Activated T-cell treated with anti-CD3 and anti-CD28 coated beads for 48 hours (primary cell): ENCODE measurements at places on chromosomes 12 and 14.

- no peak for DNase-seq
These were observed 365.7 kb downstream of the FLRT2 start for GRCh38 chr14:85895603-85896002.

DNA sequence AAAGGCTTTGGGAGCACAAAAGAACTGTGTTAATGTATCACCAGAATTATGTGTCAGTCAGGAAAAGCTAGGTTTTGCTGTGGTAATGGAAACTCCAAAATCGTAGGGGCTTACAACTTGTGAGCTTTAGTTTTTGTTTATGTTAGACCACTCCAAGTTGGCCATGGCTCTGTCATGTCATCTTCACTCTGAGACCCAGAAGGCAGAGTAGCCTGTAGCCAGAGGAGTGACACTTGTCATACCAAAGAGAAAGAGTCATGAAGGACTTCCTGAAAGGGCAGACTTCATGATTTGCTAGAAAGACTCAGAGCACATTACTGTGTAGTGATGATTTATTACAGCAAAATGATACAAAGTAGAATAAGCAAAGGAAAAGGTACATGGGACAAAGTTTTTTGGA is 133.6 kb upstream of the SSTR1 start:
- DNase-seq: no peak

DNA sequence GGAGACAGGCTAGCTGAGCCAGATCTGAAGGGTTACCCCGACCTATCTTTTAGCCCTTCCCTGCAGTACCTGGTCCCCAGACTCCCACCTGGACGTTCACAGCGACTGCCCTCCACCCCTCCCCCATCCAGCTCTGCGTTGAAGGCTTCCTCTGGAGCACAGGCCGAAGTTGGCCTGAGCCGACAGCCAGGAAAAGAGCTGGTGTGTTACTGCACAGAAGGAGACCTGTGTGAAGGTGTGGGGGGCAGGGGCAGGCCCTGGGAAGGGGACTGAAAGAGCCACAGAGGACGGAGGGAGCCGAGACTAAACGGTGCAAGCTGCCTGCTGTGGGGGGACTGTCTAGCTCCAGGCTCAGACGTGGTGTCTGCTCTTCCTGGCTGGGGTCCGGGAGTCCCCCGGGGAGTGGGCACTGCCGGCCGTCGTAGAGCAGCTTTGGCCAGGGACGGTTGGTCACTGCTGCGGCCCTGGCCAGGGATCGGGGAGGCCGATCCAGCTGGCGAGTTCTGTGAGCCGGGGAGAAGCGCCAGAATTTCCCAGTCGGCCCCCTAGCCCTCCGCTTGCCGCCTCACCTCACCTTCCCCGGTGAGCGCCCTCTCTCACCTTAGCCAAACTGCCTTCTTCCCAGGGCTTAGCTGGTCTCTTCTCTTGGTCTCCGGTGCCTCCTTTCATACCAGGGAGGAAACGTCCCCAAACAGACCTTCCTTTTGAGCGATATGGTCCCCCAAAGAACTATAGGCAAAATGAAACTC is 899 bp upstream of the COL2A1 start:
- DNase-seq: no peak

DNA sequence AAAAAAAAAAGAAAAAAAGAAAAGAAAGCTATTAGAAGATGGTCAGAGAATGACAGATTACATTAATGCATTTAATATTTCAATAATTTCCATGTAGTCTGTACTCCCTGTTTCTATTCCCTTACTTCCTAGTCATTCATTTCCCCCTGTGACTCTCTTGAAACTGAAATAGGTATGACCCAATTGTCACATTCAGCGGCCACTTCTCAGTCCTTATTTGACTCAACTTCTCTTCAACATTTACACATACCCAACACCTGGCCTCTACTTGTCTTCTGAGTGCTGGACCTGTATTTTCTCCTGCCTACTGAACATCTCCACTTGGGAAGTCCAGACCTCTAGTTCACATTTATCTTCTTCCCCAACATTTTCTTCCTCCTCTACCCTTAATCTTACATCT is 7.2 kb downstream of the EEA1 start:
- DNase-seq: no peak

GRCh38 chr14:100306998-100307765 is 938 bp upstream of the SLC25A29 start:
- DNase-seq: no peak

DNA sequence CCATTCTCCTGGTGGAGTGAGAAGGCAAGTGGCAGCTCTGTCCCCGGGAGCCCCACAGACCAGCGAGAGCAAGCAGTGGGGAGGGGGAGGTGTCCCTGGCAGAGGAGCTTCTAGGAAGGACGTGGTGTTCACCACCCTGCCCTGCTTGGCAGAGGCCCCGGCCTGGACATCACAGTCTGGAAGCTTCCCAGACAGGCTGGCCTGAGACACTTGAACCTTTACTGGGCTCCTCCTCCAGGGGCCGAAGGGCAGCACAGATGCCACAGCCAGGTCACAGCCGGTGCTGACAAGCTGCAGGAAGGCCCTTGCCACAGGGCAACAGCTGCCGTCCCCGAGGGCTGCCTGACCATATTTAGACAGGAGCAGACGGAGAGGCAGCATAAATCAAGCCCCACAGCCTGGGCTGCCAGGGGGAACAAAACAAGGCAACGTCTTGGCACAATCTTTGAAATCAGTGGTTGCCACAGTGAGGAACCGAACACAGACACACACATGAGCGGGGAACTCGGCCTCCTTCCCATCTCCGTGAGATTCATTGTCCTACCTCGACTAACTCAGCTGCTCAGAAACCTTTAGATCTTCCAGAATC is 28.5 kb downstream of the PRIMA1 start:
- no peak for DNase-seq

- no peak for DNase-seq
These were observed 58.8 kb downstream of the TTC7B start for GRCh38 chr14:90757452-90757851.

- no peak for DNase-seq
These were observed 98.9 kb downstream of the BCL11B start for GRCh38 chr14:99173086-99173485.

GRCh38 chr12:59650588-59651228 is 54.9 kb downstream of the SLC16A7 start:
- no peak for DNase-seq

DNA sequence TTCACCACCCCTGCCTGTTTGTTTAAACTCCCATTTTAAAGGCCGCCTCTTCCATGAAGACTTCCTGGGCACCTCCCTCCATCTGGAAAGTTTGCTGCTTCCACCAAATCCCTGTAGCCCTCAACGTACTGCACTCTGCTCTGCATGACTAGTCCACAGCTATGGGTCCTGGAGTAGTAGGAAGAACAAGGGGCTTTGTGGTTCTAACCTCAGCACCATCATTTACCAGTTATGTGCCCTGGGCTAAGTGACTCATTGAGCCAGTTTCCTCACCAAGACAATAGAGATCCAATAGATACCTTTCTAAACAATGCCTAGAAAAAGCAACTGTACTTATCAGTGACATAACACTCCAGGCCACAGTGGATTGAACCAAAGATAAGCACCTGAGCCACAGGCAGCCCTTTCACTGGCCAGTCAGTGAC is 8.5 kb upstream of the LTBP2 start:
- no peak for DNase-seq

DNA sequence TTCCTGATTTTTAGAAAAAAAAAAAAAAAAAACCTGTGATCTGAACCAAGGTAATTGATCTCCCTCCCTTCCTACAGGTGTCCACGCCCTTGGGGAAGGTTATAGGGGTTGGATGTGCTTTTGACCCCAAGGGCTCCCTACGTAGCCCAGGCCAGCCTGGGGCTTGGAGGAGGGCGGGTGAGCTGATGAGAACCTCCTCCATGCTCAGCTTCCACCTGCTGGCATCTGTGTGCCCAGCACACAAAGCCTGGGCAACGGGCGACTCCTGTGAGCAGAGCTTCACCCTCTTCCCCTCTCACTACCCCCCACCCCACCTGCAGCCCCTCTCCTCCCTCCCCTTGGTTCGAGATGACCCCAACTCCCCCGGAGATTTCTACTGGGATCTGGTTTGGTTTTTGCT is 25.3 kb upstream of the INF2 start:
- no peak for DNase-seq
